Inflammatory macrophage (primary cell): ENCODE measurements at places on chromosomes 16 and 17.

GRCh38 chr17:43176119-43176570 is 5.1 kb downstream of the NBR1 start:
- DNase-seq, result no peak

GRCh38 chr16:71648162-71648561 is 22.2 kb downstream of the MARVELD3 start:
- no peak for DNase-seq

DNA sequence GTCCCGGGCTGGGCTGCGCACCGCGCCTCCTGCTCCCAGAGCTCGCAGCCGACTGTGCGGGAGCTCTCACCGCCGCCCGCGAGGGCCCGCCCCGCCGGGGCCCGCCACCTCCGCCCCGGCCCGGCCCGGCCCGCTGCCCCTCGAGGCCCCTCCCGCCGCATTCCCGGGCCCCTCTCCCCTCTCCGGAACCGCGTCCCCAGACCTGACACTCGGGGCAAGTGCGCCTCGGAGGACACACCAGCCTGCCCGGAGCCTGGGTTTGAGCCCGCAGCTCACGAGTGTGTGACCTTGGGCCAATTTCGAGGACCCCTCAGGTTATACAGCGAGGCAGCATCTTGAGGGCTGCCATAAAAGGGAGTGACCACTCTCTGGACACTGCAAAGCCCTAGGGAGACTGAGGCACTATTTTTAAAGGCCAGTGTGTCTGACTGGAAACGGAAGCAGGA is 2.0 kb upstream of the GRIN2C start:
- no peak for DNase-seq

- peak; percentile 82 for DNase-seq
Observed at GRCh38 chr16:30166202-30166902, 17.1 kb upstream of the CORO1A start.

DNA sequence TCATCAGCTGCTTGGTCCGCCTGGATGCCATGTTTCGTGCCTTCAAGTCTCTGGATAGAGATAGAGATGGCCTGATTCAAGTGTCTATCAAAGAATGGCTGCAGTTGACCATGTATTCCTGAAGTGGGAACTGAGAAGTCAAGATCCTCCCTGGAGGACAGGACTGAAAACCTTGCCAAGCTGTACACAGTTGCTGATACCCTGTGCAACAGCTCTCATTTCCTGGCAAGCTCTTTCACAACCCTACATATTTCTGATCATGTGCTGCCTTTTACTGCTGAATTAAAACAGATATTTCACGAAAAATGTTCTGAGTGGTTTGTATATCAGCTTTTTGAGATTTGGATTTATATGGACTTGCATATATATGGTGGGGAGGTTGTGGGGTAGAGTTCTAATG is 898 bp downstream of the CAPNS2 start:
- DNase-seq, result peak; percentile 72

DNA sequence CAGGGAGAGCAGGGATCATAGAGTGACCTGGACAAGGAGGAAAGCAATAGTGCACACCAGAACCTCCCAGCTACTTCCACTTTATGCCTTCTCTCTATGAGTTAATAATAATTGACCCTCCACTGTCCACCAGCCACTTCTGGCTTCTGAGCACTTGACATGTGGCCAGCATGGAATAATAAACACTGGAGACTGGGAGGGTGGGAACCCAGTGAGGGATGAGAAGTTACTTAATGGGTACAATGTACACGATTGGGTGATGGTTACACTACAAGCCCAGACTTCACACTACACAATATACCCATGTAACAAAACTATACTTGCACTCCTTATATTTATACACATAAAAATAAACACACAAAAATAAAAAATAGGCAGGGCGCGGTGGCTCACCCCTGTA is 11.4 kb downstream of the CDC42EP4 start:
- DNase-seq, result no peak

DNA sequence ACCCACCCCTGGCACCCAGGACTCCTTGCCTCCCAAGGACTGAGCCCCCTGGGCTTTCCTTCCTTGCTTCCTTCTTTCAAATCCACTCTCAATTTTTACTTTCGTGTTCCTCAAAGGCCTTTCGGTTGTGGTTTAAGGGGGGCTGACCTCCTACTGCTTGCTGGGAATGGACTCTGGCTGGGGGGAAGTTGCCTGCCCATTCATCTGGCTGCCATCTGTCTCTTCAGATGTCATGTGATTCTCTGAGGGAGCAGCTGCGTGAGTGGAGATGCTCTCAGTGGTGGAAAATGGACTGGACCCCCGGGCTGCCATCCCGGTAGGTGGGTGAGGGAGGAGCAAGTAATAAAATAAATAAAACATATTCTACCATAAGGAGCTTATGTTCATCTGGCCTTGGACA is 93.8 kb upstream of the RPRML start:
- peak; percentile 68 for DNase-seq

- DNase-seq, result no peak
Observed at GRCh38 chr16:30840611-30841010, 53.3 kb downstream of the BCL7C start.

- DNase-seq, result no peak
Observed at GRCh38 chr16:10321407-10322387, 64.2 kb upstream of the ATF7IP2 start.

GRCh38 chr17:62017496-62017895 is 47.6 kb downstream of the MED13 start:
- no peak for DNase-seq

- DNase-seq, result no peak
Observed at GRCh38 chr16:79301051-79301450, 299.5 kb downstream of the MAF start.

DNA sequence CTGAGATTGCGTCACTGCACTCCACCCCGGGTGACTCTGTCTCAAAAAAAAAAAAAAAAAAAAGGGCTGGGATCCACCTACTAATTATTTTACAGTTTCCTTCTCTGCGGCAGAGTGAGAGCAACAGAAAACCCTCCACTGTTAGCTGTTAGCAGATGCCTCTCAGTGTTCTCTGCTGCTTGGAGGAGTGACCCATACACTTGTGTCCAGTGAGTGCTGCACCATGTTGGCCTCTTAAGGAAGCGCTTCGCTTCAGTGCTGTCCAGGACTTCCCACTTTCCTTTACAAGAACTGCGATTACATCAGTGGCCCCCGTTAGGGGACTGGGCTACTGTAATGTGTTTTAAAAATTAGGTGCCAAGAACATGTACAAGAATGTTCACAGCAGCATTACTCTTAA is 18.4 kb upstream of the CLEC18B start:
- peak; percentile 66 for DNase-seq

- peak; percentile 74 for DNase-seq
Observed at GRCh38 chr17:60139438-60140285, 10.1 kb upstream of the CA4 start.

GRCh38 chr17:56910509-56911235 is 3.2 kb downstream of the TRIM25 start:
- no peak for DNase-seq

GRCh38 chr16:83296505-83296904 is 511.3 kb upstream of the HSBP1 start:
- DNase-seq, result no peak
